ENCODE measurements at places on chromosomes 5 and 9.

GRCh38 chr5:54518818-54519508, 1.4 kb downstream of the SNX18 start:
- DNase-seq = no peak

GRCh38 chr5:132294728-132295504, 722 bp downstream of the SLC22A4 start:
- peak; percentile 67 for DNase-seq

- no peak for DNase-seq
Observed at GRCh38 chr9:131603199-131603598, 57.9 kb downstream of the PRRT1B start.

DNA sequence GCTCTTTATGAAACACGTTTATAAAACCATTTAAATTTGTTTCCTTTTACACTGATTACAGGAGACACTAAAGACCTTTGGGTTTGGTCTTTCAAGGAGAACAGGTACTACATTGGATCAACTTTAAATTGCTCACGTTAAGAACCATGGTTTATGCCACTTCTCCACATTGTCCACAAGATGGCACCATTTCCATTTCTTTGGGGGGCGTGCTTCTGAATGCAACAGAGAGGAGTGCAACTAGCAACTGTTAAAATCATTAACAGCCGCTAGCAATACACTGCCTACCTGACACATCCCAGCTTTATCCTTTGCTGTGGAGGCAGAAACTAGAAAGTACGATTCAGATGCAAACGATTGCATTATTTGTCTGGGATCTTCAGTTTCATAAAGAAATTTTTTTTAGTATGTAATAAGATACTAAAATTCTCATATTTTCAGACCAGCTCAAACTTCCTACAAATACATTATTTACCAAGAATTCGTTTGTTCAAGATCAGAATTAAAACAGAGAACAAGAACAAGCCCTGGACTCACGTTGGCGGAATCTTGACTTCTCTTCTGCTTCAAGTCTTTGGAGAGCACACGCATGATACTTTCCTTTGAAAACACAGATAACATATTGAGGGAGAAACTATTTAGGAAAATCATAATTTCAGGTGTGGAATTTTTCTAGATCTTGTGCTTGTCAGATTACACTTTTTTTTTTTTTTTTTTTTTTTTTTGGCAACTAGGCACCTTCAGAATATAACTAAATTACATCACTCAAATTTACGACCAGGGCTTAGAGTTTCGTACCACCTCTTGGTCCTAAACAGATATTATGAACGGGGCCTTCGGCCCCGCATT, 702 bp downstream of the CDC20B start:
- DNase-seq = peak; percentile 66

DNA sequence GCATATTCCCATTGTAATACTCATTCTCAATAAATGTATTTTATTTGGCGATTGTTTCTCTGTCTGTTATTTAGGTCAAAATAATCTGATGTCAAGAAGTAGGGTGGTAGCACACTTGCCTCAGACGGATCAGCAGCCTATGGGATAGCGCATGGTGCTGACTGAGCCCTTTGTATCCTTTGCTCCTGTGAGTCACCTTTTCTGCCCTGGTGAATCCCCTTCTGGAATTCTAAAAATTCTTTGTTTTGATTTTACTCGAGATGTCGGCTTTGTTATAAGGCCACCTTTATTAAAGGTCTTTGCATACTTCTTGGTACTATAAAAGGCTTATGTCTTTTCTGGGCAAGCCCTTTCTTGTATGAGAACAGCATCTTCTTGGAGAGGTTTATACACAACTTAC, 1187.8 kb downstream of the CDH9 start:
- DNase-seq = no peak

DNA sequence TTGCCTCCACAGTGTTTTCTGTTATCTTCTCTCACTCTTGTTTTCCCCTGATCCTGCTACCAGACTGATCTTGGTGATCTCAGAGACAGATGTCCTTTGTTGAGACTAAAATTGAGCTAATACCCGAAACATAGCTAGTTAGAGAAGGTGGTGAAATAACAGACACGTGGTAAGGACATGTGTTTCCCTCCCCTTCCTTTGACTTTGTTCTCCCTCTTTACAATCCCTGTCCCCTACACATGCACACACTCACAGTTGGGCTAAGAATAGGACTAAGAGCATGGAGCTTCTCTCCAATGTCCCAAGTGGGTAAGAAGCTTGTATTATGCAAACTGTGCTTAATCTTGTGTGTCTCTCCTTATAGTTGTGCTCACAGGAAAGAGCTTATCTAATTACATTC, 1603.0 kb upstream of the C9orf72 start:
- no peak for DNase-seq

- DNase-seq = no peak
Observed at GRCh38 chr9:129291041-129291501, 113.0 kb upstream of the IER5L start.

GRCh38 chr5:111353035-111353434, 128.9 kb downstream of the CAMK4 start:
- DNase-seq = no peak

- no peak for DNase-seq
Observed at GRCh38 chr9:87267251-87268070, 230.2 kb upstream of the DAPK1 start.

DNA sequence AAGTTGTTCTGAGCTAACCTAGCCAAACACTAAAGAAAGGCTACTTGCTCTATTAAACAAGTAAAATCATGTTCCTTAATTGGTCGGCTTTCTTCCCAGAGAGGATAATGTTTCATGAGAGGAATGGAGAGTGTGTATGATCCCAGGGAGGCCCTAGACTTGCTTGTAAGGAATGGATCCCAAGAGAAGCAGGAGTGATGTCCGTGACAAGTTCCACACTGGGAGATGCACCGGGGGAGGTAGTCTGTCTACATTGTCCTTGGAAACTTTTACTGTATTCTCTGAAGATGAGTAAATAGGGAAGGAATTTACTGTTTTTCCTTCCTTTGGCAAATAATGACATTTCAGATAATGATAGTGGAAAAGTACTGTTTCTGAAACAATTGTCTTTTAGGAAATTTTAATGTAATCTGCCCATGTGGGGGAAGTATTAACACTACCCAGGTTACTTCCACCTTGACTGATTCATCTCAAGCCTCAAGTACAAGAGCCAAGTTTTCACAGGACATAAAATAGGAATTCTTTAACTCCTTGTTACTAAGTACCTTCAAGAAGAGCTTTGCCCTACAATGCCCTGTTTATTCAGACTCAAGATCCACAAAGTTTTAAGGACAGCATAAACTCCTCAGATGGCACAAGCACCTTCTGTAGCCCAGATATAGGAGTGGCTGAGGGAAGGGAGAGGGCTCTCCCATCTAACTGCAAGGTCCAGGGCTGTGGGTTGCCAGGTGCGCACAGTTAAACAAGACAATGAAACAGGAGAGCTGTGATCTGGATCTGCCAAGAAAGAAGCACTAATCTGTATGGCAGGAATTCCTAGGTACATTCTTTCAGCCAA, 152.1 kb downstream of the GNA14 start:
- DNase-seq = peak; percentile 49

- DNase-seq = no peak
Observed at GRCh38 chr5:124025306-124025845, 513.4 kb downstream of the CSNK1G3 start.

- no peak for DNase-seq
Observed at GRCh38 chr9:137198051-137198901, 2.3 kb downstream of the TPRN start.

DNA sequence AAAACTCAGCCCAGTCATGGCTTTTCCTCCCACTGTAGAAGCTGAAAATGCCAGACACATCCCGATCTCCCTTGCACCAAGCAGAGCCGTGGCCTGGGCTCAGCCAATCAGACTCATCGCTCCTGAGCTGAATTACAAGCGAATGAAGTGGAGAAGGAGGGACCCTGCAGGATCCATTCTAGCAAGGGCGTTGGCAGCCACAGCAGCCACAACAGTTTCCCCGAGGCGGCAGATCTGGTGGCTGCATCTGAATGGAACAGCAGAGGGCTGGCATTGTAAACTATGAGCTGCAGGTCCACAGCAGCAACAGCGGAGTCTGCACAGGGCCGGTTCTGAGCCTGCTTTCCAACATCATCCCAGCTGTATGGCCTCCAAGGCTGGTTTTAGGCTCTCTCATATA, 23.8 kb downstream of the ALG2 start:
- DNase-seq = no peak

DNA sequence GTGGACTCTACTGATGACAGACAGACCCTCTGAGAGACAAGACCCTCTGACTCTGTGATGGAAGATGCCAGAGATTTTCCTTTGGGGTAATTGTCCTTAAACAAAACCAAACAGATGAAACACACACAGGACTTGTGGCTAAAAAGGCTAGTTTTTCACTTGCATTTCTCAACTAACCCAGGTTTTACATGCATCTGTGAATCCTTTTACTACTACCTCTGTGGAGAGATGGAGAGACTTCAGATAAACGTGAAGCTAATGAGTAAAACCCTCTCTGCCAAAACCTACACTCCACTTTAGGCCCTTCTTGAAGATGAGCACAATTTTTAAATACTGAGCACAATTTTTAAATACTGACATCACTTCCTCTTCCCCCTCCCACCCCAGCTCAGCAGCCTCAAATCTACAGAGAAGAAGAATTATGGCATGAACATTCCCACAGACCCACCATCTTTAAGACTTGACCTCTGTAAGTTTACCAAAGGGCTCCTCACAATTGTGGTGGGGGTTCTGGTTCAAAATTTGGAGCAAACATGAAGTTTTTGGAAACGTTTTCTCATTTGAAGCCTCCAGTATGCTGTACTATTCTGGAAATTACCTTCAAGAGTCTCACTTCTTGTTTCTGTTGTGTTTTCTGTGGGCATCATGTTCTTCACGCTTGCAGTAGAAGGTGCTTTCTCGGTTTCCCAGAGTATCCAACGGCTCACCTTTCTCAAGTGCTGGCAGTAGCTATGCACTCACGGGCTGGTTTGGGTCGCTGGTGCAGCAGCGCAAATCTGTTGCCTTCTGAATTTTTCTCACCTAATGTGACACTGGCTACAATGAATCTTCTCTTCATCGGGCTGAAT, 42.7 kb downstream of the ACER2 start:
- DNase-seq = no peak

GRCh38 chr9:127873223-127873691, 4.2 kb downstream of the AK1 start:
- DNase-seq = no peak

DNA sequence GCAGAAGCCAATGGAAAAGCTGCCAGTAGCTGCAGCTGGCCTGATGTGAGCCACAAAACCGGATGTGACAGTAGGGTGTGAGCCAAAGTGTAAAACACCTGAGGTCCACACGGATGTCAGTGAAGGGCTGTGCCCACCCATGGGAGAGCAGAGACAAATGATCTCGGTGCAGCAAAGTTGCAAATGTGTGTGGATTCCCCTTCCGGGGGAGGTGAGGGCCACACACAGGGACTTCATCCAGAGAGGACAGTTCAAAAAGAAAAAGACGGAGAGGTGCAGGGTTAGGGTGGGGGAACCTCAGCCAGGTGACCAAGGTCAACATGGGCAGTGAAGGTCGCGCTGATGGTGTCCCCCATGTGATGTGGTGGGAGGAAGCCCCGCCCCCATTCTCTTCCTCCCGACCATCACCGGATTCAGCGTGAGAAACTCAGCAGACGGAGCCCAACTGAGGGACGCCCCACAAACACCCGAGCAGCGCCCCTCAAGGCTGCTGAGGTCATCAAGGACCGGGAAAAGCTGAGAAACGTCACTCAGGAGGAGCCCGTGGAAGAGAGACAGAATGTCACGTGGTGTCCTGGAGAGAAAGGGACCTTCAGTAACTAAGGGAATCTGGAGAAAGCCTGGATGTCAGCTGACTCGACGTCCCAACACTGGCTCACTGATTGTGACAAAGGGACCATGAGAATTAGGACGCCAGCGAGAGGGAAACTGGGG, 11.4 kb upstream of the PTGDS start:
- no peak for DNase-seq

GRCh38 chr9:136010176-136010575, 49.0 kb upstream of the UBAC1 start:
- DNase-seq = no peak

DNA sequence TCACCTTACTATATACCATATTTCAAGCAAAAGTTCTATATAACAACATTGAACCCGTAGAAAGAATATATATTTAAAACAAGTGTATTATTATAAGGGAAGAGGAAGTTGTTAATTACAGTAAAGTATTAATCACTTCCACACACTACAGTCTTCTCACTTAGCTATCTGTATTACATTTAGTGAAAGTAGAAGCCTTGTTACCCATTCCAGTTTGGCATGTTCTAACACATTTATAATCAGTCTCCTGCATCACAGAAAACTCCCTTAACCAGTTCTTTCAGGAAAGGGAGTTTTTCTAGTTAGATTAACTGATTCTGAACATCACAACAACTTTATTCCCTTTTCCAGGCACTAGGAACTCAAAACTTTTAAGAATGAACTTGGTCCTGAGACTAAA, 6.9 kb downstream of the RAB14 start:
- no peak for DNase-seq

DNA sequence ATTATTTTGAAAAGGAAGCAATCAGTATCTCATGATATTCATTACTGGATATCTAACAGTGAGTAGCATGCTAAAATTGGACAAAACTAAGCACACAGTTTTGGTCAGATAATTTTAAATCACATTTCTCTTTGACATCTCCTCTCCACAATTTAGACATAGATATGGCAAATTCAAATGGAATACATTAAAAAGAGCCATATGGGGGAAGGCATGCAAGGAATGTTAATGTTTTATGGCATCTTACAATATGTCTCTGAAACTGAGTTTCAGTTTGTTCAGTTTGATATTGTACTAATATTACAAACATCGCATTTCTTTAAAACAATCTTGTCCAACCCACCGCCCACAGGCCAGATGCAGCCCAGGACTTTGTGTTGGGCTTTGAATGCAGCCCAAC, 151.0 kb downstream of the HTR1A start:
- no peak for DNase-seq

DNA sequence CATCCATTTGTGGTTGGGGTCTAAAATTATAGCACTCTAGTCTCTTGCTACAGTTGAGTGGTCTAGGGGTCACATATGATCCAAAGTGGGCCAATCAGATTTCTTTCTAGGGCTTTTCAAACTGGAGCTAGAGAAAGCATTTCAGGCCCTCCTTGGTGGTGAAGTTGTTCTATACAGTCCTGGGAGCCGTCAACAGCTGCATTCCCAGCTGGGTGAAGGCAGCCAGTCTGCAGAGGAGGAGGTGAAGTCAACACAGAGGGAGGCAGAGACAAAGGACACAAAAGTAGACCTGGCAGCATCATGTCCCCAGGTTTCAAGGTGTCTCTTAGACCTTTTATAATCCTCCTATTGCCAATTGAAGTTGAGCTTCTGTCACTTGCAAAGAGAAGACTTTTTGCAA, 518.2 kb downstream of the BNC2 start:
- DNase-seq = no peak

DNA sequence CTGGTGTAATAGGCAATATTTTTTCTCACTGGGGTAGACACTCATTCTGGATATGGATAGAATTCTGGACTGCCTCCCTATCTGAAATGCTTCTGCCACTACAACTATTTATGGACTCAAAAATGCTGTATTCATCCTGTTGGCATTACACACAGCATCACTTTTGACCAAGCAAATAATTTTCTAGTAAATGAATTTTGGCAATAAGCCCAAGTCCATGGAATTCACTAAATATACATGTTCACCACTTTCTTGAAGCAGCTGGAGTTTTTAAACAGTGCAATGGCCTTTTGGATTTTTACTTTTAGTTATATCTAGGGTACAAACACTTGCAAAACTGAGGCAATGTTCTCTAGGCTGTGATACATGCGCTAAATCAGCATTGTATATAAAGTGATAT, 724.9 kb upstream of the EDIL3 start:
- DNase-seq = no peak
